ENCODE measurements at places on chromosomes 6 and 20.

GRCh38 chr20:37240337-37241067 is 21.1 kb downstream of the GHRH start:
- DNase-seq, result no peak

DNA sequence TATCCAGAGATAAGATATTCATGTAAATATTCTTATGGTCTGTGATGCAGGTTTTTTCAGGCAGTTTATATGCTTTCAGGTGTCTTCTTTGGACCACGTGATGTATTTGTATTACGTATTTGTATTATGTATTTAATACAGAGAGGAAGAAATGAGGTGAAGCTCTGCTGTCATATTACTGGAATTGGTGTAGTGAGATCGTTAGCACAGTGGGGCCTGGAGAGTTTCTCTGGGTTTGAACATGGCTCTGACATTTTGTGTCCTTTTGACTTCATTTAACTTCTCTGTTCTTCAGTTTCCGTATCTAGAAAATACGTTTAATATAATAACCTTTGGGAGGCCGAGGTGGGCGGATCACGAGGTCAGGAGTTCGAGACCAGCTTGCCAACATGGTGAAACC is 1.6 kb upstream of the PRIM2 start:
- DNase-seq, result no peak

DNA sequence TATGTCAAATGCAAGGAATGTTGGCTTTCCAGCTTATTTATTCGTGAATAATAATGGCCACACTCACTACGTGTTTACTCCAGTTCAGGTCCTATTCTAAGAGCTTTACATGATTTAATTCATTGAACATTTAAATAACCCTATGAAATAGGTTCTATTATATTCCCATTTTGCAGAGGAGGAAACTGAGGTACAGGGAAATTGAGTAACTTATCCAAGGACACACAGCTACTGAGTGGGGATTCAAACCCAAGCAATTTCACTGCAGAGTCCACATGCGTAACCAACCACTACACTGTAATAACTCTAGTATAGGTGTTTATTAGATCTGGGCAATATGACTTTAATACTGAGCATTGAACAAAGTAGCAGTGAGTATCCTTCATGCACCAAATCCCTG is 12.3 kb upstream of the SLC13A3 start:
- DNase-seq, result no peak

DNA sequence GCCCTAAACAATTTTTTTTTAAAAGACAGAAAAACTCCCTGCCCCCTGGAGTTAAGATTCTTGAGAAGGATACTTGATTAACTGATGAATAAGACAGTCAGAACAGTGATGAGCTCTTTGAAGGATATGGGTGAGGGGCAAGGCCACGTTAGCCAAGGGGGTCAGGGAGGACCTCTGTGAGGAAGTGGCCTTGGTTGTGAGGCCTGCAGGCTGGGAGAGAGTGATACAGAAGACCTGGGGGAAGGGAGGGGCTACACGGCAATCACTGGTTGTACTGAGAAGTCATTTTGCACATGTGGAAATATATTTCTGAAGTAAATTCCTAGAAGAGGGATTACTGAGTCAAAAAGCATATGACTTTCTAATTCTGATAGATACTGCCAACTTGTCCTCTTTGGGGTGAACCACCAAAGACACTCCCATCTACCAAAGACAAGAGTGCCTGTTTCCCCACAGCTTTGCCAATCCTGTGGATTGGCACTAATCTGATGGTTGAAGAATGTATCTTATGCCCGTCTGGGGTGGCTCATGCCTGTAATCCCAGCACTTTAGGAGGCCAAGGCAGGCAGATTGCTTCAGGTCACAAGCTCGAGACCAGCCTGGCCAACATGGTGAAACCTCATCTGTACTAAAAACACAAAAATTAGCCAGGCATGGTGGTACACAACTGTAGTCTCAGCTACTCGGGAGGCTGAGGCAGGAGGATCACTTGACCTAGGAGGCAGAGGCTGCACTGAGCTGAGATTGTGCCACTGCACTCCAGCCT is 22.3 kb upstream of the BCAS4 start:
- DNase-seq, result no peak

DNA sequence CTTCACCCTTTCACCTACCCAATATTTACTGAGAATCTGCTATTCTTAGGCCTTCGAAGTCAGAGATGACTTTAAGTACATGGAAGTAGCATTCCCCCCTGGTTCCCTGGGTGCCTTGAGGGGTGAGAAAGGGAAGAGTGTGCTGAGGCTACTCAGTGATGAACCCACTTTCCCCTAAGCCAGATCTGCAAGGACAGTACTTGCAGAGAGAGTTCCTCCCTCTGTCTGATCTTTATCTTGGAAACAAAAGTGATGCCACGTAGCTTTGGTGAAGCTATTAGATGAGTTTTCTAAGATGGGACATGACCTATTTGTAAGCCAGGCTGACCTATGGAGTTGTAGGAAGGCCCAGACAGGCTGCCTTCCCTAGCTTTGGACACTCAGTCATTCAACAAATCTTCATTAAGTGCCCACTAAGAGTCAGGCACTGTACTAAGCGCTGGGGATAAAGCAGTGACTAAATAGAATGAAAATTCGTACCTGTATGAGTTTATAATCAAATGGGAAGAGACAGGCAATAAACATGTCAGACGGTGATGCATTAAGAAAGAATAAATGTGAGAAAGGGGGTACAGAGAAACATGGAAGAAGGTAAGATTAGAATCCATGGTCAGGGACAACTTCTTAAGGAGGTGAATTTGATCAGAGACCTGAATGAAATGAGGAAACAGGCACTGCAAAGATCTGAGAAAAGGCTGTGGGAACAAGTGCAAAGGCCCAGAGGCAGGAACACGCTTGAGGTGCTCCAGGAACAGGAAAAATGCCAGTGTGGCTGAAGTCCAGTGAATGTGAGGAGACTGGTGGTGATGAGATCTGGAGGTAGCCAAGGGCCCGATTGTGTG is 42.2 kb downstream of the BCL2L1 start:
- no peak for DNase-seq

GRCh38 chr20:31542201-31542842 is 28.1 kb downstream of the HM13 start:
- no peak for DNase-seq

DNA sequence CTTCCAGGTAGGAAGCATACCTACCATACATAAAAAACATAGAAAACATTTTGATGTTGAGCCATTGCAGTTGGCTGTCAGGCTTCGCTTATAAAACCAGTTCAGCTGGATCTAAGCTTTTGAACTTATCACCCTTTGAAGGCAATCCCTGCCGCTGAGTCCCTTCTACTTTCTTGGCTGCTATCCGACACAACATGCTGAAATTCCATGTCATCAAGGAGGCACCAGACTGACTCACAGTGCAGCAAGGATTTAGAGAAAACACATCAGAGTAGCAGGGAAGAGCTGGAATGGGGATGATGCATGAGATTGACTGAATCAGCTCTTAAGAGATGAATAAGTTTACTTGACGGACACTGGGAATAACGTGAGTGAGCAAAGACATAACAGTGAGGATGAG is 135.0 kb upstream of the MAN1A1 start:
- no peak for DNase-seq

GRCh38 chr6:44849806-44850205 is 462.3 kb downstream of the CDC5L start:
- DNase-seq, result no peak

- DNase-seq, result no peak
Measured at GRCh38 chr6:93943661-93944060, 524.3 kb upstream of the EPHA7 start.

DNA sequence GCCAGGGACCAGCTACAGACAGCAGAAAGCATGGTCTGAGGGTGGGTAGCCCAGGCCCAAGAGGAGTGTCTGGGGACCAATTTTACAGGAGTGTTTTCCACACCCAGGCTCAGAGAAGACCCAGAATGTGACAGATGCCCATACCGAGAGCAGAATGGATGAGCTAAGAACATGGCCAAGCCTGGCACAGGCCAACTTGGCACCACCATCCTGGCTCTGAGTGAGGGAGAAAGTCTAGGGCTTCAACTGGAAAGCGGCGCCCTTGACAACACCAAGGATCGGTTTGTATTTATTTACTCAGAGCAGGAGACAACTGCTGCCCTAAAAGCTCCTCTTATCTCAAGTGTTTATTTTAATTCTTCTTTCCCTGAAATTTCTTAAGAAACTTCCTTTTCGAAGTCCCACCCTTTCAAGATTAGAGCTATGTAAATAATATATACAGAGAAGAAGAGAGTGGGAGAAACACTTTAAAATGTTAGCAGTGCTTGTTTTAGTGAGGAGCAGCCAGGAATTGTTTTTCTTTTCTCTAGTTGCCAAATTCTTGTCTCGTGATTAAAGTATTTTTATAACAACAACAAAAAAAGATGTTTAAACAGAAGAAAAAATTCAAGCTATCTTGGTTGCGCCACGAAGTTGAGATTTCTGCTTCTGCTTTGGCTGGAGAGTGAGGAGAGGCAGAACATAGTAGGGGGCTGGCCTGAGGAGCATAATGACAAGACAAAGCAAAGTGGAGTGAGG is 16.2 kb downstream of the TNXB start:
- DNase-seq, result peak; percentile 73

GRCh38 chr20:24699321-24700165 is 230.1 kb downstream of the SYNDIG1 start:
- peak; percentile 47 for DNase-seq

DNA sequence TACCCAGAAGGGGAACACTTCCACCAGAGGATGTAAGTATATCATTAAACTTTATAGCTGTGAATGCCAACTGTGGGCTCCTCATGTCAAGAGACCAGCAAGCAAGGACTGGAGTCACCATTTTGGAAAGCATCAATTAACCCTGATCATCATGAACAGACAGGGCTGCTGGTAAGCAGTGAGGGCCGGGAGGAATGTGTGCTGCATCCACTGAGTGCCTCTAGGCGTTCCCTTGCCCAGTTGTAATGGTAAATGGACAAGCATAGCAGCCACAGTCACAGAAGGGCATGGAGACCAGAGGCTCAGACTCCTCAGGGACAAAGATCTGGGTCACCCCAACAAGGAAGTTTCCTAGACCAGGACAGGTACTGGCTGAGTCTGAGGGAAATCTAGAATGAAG is 23.6 kb downstream of the LINC00237 start:
- DNase-seq, result no peak

DNA sequence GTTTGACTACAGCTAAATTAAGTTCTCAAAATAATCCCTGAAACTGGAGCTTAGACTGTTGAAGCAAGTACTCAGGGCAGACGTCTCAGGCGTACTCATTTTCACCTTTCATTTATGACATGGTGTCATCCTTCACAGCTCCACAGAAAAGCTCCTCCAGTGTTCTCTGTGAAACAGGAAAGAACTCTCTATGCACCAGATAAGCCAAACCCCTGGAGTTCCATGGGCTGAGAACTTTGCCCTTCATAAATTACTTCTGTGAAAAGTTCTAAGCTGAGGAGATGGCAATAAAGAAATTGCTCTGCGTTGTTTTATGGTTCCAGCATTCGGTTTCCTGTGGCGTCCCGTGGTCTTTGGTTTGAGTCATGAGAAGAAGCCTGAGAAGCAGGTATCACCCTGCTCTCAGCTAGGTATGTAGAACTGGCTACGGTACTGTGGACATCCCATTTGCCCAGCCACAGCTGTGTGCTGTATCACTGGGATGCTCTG is 20.2 kb upstream of the RREB1 start:
- DNase-seq, result no peak

DNA sequence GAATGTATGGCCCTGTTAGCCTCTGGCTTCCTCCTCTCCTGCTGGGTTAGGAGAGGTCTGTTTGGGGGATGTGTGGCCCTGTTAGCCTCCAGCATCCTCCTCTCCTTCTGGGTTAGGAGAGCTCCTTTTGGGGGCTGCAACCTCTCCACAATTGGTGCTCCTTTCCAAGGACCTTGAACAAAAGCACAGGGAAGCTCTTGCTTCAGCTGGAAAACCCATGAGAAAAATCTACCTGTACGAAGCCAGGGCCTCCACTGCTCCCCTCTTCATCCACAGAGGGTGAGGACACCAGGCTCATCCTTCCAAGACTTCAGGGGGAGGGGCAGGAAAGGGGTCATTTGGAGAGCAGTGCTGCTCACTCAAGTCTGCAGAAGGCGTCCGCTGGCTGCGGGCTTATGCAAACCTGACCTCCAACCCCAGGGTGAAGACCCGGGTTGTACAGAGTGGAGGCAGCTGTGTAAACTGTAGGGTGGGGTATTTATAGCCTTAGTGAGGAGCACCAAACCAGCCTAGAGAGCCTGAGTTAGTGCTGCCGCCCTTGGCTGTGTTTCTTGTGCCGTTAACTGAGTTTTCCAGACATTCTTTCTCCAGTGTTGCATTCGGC is 62.1 kb downstream of the SLC24A3 start:
- DNase-seq, result no peak

- no peak for DNase-seq
Measured at GRCh38 chr6:149266659-149267058, 50.9 kb upstream of the TAB2 start.

- DNase-seq, result no peak
Measured at GRCh38 chr6:29953001-29953441, 10.7 kb downstream of the HLA-A start.

DNA sequence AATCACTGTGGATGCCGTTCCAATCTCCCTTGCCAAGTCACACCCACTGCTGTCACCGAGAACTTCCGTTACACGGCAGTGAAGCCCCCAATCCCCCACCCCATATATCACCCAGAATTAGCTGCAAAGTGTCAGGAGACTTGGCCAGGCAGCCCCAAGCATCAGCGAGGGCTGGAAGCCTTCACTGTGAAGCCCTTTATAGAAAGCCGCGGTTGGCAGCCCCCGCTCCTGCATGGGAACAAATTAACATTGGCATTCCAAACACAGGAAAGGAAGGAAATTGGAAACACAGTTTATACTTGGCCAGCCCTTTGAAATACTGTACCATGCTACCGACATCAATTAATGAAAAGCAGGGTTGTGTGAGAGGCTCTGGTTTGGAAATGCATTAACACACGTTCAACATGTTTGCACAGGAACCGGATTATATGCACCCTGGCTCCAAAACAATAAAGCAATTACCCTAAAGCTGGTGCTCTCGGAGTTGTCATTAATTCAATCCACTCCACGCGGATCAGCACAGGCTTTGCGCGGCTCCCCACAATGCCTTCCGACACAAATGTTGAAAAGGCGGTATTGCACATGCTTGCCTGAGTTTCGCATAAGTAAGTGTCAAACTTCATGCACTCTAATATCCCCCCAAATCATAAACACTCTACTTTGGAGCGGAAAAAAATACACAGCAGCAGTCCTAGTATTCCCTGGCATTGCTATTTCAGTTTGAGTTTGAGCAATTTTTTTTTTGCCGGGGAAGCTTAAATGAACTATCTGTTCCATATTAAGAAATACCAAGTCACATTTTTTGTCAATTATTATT is 7.1 kb downstream of the BMP7 start:
- DNase-seq, result no peak

- no peak for DNase-seq
Measured at GRCh38 chr20:20205141-20205861, 153.0 kb downstream of the CFAP61 start.

- no peak for DNase-seq
Measured at GRCh38 chr6:78390066-78390465, 477.3 kb upstream of the IRAK1BP1 start.

GRCh38 chr6:144952456-144953240 is 667.5 kb downstream of the UTRN start:
- no peak for DNase-seq
